Left cardiac atrium (tissue), 4 donors: ENCODE measurements at places on chromosomes 4 and X.

GRCh38 chrX:118208481-118208880, 91.9 kb upstream of the KLHL13 start:
- no peak for DNase-seq

- no peak for DNase-seq
These were observed 249.3 kb upstream of the DIPK2B start for GRCh38 chrX:45449982-45450381.

- no peak for DNase-seq
These were observed 12.3 kb downstream of the RNF175 start for GRCh38 chr4:153747406-153747955.

GRCh38 chrX:154038656-154039055, 19.0 kb upstream of the IRAK1 start:
- no peak for DNase-seq

GRCh38 chr4:60656171-60656570, 544.0 kb upstream of the ADGRL3 start:
- no peak for DNase-seq

DNA sequence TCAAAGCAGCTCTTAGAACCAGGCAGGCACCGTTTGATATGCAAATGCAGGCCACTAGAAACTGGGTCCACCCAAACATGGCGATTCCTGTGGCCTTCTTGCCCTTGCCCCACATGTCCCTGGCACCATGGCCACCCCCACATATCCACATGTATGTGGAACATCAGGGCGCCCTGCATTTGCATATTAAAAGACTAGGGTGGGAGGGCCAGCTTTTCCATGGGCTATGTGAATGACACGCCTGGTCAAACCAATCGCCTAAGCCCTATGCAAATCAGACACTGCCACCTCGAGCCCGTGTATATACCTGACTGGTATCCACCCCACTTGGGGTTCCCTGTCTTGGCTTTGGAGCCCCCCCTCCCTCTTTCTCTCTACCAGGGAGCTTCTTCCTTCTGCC, 107.0 kb downstream of the ABLIM2 start:
- DNase-seq, result no peak

DNA sequence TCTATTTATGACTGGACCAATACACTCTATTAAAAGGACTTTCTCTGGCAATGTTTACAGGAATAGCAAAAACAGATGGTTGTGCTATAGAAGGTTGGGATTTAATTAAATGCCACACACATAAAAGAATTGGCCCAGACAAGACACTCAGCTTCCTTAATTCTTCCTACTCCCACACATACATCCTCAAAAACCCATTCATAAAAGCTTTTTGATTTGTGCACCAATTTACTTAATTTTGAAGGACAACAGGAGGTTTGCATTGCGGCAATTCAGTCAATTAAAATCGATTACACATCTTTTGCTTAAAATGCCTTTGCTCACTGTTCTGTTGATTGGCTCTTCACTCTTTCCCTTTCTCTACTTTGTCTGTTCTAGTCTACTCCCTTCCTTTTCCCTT, 317.1 kb downstream of the CBLL2 start:
- no peak for DNase-seq

DNA sequence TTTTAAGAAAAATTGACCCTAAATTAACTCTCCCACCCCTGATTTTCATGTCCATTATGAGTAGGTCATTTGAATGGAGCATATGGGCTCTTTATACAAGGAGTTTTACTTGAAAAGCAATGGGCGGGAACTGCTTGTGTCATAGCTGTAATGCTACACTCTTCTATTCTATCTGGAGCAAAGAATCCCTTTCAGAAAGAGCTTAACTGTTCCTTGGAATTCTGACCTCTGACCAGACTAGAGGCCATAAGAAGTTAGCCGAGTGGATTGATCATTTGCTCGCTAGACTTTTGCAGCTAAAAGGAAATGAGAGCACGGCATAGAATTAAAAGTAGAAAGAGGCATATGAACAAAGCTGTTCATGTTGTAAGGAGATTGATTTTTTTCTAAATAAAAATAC, 79.1 kb downstream of the DOCK11 start:
- DNase-seq, result no peak

GRCh38 chrX:116194649-116195048, 24.1 kb downstream of the AGTR2 start:
- no peak for DNase-seq

GRCh38 chrX:53682885-53683555, 3.5 kb downstream of the HUWE1 start:
- no peak for DNase-seq

GRCh38 chrX:129845616-129846190, 2.0 kb upstream of the ZDHHC9 start:
- DNase-seq, result no peak

DNA sequence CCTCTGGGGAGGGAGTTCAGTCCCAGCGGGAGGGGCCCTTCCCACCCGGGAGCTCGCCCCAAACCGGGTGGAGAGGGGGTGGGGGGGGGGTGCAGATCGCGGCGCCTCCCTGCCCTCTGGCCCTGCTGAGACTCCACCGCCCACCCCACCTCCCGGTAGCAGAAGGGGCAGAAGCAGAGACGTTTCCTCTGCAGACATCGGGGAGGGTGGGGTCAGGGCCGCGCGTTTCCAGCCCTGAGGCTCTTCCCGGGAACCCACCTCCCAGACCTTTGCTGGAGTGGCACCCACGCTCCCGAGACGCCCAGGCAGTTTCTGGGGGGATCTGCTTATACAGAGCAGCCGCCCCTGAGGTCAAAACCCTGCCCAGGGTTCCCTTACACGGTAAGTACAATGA, 30.2 kb downstream of the CPLX1 start:
- no peak for DNase-seq

- DNase-seq, result no peak
These were observed 189.3 kb upstream of the ANXA3 start for GRCh38 chr4:78362310-78362709.

GRCh38 chrX:128992107-128992971, 531.0 kb downstream of the SMARCA1 start:
- no peak for DNase-seq

- DNase-seq, result no peak
These were observed 475.9 kb upstream of the GRID2 start for GRCh38 chr4:91827914-91828313.

DNA sequence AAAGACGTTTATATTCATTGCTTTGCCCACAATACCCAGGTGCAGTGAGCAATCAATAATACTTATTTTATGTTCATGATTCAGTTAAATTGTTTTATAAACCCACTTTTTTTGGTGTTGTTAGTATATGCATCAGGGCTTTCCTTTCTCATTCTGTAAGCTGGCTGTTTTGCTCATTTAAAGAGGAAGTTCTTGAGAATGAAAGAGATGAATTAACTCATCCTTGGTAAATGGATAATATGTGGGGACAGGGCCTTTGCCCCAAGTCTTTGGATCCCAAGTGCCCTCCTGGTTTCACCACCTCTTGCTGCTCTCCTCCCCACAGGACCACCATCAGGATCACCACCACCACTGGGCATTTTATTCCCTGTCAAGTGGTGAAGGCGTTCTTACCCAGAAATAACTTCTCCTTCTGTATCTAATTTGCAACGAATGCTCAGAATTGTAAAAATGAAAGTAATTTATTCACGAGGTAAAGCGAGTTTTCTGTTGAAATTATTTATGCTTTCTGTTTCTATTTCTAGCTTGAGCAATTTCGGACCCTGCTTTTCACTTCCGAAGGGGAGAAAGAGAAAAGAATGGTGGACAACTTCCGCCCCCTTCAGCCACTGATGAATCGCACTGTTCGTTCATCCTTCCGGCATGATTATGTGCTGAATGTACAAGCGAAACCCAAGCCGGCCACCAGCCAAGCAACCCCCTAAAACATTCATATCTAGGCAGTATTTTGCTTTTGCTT, 8.2 kb upstream of the ZRSR2 start:
- DNase-seq, result no peak

DNA sequence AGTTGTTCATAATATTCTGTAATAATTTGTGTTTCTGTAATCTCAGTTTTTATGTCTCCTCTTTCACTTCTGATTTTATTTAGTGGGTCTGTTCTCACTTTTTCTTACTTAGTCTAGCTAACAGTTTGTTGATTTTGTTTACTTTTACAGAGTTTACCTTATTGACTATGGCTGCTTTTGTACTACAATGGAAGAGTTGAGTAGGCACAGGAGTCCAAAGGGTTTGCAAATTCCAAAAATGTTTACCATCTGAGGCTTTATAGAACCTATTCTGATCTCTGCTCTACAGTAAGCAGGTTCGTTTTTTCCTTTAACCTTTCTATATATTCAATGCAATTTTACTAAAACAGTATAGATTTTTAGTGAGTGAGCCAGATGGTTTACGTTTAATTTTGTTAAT, 55.1 kb downstream of the UGT2B17 start:
- no peak for DNase-seq

- no peak for DNase-seq
These were observed 116.6 kb downstream of the PAPSS1 start for GRCh38 chr4:107603430-107603829.

DNA sequence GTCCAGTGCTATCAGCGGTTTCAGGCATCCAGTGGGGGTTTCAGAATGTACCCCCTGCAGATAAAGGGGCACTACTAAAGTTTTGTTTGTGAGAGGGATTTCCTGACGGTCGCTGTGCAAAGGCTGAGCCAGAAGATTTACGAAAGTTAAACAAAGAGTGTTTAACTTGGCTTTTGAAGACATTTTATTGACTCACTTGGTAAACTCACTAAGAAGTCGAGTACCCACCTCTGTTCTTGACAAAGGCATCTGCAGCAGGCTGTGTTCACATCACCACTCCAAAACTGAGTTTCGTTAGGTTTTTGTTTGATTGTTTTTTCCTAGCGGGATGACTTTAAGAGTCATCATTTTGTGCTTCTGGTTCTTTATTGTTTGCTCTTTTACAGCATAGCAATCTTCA, 143.9 kb upstream of the TBL1X start:
- DNase-seq, result no peak

- no peak for DNase-seq
These were observed 3.0 kb downstream of the RASGEF1B start for GRCh38 chr4:81468678-81469077.

DNA sequence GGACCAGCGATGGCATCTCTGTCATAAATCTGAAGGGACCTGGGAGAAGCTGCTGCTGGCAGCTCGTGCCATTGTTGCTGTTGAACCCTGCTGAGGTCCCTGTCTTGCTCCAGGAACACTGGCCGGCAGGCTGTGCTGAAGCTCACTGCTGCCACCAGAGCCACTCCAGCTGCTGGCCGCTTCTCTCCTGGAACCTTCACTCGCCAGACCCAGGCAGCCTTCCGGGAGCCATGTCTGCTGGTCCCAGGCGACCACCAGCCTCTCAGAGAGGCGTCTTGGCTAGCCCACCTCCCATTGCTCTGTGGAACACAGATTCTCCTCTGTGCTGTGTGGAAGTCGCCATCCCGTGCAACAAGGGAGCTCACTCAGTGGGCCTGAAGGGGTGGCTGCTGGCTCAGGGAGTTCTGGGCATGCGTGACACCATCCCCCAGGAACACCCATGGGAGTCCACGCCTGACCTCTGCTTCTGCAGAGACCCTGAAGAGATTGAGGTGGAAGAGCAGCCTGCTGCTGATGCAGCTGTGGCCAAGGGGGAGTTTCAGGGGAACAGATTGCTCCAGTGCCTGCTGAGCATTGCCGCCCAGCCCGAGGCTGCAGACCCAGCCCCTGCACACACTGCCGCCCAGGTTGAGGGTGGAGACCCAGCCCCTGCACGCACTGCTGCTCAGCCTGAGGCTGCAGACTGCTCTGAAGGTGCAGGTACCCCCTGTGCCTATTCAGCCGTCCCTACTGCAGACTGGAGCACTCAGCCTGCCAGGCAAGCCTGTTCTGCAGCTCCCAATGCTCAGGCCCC, 33.1 kb upstream of the CYP4V2 start:
- DNase-seq, result no peak

DNA sequence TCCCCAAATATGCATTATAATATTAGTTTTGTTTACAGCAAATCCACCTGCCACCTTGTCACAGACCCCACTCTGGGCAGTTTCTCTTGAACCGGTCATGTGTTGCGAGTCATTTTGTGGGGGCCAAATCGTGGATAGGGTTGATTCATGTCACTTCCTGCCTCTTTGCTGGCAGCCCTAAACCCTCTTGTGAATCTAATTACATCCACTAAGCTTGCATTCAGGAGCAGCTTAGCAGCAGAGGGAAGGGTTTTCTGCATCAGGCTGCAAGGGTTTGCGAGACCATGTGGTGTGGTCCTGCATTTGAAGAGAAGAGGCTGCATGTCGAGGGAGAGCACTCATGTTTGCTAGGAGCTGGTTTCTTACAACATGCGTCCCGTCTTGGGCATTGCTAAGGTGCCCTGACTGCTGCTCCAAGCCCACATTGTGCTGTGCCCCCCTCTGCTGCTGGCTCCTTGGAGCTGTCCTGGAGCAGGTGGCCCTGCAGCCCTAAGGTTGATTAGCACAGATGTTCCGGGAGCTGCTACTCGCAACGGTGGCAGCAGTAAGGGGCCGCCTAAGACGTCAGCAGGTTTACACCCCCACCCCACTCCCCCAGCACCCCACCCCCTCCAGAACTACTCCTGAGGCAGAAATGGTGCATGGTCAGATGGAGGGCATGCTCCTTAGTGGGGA, 88.9 kb upstream of the CLDN34 start:
- no peak for DNase-seq

DNA sequence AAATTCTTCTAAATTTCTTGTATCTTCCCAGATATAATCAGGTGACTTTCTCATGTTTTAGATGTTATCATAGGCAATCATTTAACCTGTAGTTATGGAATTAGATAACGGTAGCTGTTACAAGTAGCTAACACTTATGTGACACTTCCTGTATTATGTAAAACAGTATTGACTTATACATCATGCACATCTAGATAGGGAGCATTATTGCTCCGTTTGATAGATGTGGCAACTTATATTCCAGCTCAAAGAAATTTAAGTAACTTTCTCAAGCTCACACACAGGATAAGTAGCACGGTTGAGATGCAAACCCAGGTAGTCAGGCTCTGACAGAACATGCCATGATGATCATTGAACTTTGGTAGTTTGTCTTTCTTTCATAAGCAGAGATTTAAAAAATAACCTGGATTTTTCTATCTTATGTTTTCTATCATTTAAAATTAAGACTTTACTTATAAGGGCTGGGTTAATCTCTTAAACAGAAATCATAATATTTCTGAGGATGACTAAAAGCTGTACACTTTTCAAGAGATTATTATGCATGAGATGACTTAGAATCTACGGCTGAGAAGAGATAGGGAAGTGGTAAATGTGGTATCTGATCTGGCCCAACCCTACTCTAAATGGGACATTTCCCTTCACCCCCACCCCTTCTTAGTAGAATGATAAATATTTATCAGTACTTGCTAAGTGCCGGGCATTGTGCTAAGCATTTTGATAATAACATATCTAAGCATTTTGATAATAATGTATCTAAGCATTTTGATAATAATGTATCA, 69.1 kb upstream of the HPGD start:
- DNase-seq, result no peak

DNA sequence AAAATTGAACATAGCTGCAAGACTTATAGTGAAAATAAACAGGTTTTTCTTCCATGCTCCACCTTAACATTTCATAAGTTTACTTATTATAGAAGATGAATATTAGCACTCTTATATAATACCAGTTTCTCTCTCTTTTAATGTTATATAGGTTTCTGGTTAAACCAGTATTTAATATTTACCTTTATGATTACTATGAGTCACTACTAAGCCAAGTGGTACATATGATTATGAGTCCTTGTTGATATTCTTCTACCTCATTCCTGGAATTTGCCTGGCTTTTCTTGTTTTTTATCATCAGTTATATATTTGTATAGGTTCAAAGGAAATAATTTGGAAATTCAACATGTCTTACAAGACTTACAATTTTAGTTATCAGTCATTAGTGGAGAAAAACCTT, 89.9 kb upstream of the MAOA start:
- DNase-seq, result no peak
